ENCODE measurements at places on chromosomes 1 and 21.
A peak's percentile ranks its signal among the peaks of the same experiment; 100 is the strongest.

DNA sequence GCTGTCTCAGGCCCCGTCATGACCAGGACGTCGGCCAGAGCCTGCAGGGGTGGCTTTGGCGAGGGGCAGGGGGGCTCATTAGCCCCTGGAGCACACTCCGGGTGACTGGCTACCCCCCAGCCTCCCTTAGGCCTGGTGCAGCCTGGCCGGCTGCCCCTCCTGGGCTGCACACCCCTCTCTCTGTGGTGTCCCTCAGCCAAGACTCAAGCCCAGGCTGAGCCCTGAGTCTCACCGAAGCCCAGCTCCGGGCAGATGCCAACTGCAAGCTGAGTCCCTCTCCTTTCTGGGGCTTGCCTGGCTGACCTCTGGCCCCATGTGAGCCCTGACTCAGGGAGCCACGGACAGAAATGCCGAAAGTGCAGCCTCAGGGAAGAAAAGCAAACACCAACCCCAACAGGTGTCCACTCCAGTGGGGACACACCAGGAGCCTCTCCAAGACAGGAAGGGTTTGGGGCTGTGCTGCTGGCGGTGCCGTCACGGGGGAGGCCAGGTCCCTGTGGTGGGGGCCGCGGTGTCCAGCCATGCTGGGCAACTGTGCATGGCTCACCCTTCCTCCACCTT, 5.3 kb upstream of the IBA57 start:
- DNase-seq, result no peak

DNA sequence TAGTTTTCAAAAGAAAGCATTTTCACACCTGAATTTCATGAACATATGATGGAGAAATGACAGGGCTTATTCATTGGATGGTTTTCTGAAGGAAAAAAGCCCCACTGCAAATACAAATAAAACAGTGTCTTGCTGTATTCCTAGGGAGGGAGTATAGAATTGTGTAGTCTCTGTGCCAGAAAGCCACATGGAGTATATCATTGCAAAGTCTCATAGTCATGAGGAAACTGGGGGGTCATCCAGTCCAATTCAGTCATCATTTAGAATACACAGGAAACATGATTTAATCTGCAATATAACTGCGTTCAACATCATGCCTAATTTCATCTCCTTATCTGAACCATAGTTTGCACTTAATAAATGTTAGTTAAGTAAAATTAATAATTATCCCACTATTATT, 222.3 kb downstream of the NTNG1 start:
- no peak for DNase-seq

- DNase-seq, result no peak
Observed at GRCh38 chr21:40436261-40436660, 410.7 kb downstream of the DSCAM start.

DNA sequence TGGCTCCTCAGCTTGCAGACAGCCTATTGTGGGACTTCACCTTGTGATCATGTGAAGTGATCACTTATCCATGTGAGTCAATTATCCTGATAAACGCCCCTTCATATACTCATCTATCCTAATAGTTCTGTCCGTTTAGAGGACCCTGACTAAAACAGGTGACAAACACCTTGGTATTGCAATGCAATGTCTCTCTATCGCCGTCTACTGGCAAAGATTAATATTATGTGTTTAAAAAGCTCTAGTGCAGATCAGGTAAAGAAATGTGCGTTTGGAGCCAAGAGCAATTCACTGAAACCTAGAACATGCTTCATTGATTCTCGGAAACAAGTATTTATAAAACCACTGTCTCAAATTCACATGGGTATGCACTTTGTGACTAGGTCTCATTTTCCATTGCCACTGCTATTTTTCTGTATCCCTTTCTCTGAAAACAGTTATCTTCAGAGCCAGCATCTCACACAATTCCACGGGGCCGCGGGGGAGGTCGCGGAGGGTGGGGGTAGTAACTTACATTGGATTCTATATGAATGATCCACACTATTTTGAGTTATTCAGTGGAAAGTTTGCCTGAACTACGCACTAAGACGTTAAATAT, 554.6 kb upstream of the NCAM2 start:
- DNase-seq, result peak; percentile 43

- DNase-seq, result peak; percentile 9
Observed at GRCh38 chr1:202967684-202968281, 726 bp upstream of the CYB5R1 start.

DNA sequence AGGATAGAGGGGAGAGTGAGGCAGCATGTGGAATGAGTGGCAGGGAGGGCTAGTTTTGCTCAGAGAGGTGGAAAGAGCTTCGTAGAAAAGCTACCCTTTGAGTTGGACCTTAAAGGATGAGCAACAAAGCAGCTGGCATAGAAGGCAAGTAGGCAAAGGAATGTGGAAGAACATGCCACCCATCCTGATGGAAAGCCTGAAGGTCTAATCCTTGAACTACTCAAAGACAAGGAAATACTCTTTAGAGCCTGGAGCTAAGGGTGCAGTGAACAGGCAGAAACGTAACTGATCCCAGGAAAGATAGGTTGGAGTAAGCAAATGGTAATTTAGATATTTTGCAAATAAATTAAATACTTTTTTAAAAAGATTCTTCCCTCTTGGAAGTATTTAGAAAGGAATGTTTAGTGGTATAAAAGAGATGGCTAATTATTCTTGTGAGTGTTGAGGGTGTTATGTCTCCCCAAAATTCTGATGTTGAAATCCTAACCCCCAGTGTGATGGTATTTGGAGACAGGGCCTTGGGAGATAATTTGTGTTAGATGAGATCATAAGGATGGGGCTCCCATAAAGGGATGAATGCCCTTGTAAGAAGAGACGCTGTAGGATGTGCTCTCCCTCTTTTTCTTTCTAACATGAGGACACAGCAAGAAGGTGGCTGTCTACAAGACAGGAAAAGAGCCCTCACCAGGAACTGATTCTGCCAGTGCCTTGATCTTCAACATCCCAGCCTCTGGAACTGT, 308.1 kb upstream of the RUNX1 start:
- no peak for DNase-seq

DNA sequence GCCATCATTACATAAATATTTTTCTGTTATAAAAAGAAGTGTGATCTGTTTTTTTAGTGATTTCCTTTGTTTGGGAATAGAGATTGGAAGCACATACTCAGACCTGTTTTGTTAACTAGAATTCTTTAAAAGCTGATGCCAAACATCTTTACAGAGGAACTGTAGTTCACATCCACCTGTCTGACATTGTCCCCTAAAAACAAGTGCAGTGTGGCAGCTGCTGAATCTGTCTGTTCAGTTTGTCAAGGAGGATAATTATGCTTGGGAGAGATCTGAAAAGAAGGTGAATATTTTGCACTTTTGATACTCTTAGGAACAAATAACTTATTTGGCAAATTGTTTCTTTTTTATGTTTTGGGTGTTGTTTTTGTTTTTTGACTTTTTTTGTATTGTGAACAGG, 13.6 kb downstream of the AGMAT start:
- no peak for DNase-seq

DNA sequence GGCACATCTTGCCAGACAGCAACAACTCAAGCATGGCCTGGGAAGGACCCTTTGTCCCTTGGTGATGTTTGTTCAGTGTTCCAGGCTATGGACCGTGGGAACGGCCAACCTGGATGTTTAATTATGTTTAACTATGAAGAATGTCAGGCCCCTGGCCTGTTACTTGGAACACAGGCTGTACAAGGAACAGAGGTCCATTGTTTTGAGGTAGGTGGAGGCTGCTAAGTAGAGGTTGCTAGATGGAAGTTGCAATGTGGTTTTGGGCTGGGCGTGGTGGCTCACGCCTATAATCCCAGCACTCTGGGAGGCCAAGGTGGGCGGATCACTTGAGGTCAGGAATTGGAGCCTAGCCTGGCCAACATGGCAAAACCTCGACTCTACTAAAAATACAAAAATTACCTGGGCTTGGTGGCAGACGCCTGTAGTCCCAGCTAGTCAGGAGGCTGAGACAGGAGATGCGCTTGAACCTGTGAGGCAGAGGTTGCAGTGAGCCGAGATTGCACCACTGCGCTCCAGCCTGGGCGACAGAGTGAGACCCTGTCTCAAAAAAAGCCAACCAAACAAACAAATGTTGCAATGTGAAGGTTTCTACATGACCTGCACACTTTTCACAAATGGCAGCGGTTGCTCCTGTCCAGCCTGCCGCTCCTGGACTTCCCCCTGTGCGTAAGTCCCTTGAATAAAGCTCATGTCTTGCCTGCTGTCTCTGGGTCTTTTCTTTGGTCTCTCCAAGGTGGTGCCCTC, 2.5 kb upstream of the LEFTY1 start:
- DNase-seq, result peak; percentile 77

- DNase-seq, result no peak
Observed at GRCh38 chr21:27476696-27477095, 509.8 kb upstream of the ADAMTS5 start.

- no peak for DNase-seq
Observed at GRCh38 chr1:155636397-155637153, 26.6 kb downstream of the MSTO1 start.

- no peak for DNase-seq
Observed at GRCh38 chr1:167367705-167368104, 147.0 kb downstream of the POU2F1 start.

DNA sequence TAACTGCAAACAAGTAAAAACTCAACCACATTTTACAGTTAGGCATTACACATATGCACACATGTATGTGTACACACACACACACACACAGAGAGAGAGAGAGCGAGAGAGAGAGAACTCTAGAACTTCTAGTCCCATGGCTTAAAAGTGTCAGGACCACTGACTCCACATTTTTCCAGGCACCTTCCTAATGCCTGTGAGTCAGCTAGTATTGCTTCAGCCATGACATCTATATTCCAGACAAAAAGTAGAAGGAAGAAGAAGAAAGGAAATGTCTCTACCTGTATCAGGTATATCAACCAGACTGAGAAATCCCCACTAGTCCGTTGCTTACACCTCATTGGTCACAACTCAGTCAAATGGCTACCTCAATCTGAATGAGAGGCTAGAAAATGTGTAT, 31.9 kb upstream of the TACSTD2 start:
- no peak for DNase-seq

GRCh38 chr1:52691821-52692220, 6.3 kb downstream of the COA7 start:
- DNase-seq, result no peak

- no peak for DNase-seq
Observed at GRCh38 chr1:84899969-84900368, 7.0 kb upstream of the LPAR3 start.

DNA sequence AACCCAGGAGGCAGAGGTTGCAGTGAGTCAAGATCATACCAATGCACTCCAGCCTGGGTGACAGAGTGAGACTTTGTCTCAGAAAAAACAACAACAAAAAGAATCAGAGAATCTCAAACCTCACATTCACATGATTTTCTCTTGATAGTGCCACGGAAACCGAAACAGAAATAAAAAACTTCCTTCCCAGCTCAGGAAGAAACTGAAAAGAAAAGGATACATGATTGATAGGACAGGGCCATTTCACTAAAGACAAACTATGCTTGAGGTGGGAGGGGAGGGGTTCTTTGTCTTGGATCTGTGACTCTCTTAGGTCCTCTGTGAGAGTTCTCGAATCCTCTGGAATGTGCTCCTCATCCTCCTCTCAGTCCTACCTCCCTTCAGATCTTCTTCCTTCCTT, 19.8 kb upstream of the CD53 start:
- DNase-seq, result no peak

GRCh38 chr1:221035662-221036153, 156.5 kb downstream of the HLX start:
- no peak for DNase-seq

DNA sequence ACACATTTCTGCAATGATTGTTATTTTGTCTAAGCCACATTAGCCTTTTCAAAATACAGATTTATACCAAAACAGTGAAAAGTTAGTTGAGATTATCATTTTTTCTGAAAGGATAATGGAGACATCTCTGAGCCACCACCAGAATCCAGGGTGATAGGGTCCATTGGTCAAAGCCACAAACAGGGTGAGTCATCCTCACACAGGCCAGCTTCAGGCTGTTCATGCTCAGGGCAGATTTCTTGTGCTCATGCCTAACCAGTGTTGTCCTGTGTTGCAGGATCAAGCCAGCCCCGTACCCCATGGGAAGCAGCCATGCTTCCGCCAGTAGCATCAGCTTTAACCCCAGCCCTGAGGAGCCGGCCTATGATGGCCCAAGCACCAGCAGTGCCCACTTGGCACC, 13.4 kb downstream of the ELOA start:
- no peak for DNase-seq

DNA sequence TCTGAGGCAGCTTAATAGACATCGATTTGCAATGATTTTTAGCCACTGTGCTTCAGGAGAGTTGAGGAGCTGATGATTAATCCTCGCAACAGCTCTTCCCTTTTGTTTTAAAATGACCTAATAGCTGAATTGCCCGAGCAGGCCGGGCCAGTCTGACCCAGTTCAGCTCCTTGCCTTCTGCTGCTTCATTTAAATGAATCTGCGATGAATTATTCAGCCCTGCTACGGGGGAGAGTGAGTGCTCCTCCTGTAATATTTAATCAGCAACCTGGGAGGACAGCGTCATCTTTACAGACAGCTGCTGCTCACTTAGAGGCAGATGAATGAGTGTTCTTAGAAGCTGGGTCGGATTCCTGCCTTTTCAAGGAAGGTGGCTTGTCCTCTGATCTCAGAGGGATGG, 325.1 kb downstream of the CAMTA1 start:
- DNase-seq, result no peak

- peak; percentile 34 for DNase-seq
Observed at GRCh38 chr1:208202333-208202995, 41.7 kb downstream of the PLXNA2 start.

GRCh38 chr1:200432586-200432985, 22.8 kb upstream of the ZNF281 start:
- no peak for DNase-seq

DNA sequence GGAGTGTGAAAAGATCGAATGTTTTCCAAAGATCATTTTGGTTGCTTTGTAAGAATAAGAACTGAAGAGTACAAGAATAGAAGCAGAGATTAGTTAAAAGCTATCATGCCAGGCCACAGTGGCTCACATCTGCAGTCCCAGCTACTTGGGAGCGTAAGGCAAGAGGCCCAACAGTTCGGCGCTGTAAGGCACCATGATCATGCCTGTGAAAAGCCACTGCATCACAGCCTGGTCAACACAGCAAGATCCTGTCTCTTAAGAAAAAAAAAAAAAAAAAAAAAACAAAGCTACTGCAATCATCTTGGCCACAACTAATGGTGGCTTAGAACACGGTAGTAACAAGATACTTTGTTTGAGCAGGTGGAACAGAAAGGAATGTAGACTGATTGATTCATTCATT, 116.2 kb downstream of the EIF4G3 start:
- DNase-seq, result no peak

DNA sequence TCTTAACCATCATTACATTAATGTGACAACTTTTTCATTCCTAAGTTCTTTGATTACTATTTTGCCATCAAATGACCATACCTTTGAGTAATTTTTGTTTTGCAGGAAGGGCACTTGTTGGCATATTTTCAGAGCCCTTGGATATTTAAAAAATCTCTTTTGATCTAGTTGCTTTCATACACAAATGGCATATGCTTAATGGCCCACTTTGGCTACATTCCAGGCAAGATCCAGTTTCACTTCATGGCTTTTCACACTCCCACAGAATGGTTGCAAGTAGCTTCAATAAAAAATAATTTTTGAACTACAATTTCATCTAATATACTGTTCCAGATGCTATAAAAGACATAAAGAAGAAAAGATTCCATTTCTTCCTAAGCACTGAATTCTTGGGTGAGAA, 18.1 kb downstream of the ADAM30 start:
- no peak for DNase-seq
